ENCODE measurements at places on chromosomes 3 and 15.

DNA sequence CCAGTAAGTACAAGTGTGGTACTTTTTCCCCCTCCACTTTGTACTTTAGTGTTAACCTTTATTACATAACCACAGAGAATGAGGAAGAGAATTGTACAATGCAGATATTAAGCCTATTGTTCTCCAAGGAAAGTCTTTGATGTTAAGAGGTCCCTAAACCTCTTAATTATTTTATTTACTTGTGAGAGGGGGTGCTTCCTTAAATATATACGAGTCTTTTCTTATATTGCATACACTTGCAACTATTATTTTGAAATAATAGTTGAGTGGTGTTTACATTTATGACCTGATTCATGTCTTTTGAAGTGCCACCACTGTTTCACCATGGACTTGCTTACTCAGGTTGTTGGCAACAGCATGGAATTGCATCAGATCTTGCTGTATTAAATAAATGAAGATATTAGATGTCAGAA is 10.1 kb downstream of the USP3 start:
- no peak for DNase-seq

GRCh38 chr3:8938021-8938420 is 25.3 kb downstream of the RAD18 start:
- DNase-seq, result no peak

- peak; percentile 94 for DNase-seq
These were observed 64.6 kb downstream of the CRTC3 start for GRCh38 chr15:90594301-90594738.

DNA sequence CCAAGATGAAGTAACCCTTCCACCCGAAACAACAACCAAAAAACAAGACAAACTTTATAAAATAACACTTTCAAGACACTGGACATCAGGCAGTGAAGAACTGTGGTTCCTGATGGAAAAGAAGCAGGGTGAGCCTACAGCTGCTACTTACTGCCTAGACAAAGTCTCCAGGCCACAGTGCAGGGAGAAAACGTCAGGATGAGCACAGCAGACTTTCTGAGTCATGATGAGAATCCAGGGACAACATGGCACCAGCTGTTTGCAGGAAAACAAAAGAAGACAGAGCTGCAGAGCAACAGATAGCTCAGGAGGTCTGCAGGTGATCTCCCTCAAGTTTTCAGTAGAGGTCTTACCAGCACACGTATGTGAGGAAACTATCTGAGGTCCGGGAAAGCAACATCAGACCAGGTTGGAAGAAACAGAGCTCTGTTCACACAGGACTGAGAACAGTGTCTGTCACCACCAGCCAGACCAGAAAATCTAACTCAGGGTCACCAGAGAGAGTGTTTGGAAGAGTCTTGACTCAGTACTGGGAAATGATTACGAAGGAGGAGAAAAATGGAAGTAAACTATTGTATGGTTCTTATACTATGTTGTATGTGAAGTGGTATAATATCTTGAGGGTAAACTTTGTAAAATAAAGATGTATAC is 108.9 kb downstream of the ANO10 start:
- DNase-seq, result no peak

DNA sequence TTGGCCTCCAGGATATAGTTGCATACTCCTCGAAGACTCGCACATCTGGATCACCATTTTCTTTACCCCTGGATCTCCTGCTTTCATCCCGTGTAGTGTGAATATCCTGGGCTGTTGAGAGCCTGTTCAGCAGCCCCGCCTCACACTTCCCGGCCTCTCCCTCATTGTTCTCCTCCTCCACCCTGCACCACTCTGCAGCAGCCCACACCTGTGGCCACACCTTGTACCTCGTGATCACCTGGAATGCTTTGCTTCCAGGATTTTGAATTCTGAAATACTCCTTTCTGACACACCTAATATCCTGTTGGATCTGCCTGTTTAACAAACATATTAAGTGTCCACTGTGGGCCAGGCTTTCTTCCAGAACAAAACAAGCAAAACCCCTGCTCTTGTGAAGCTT is 14.4 kb downstream of the ABHD17C start:
- DNase-seq, result no peak

DNA sequence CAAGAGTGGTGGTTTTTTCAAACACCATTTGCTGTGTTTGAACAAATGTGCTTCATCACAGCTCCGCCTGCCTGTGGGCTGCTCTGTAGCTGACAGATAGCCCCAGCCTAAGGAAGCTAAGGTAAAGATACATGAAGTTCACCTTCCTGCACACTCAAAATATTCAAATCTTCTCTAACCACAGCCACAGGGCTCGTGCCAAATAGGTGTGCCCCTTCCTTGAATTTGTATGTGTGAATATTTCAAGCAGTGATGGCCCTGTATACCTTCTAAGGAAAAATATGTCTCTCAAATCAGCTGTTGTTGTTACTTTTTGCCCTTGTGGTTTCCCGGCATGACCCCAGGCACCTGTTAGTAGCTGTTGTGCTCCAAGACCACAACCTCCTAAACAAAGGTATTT is 92.8 kb downstream of the CCNL1 start:
- DNase-seq, result peak; percentile 64

DNA sequence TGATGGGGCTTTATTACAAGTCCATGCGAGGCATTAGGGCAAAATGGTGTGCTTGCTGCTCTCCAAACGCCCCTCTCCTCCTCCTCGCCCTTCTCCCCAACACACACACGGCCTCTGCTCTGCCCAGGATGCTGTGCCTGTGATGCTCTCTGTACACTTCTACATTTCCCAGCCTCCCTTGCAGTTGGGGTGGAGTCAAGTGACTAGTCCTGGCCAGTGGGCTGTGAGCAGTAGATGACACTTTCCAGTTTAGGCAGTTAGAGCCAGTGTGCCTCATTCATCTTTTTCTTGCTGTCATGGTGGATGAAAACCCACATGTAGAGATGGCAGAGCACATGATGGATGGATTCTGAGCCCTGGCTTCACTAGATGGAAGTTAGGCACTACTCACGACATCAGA is 5.4 kb downstream of the TRH start:
- no peak for DNase-seq

DNA sequence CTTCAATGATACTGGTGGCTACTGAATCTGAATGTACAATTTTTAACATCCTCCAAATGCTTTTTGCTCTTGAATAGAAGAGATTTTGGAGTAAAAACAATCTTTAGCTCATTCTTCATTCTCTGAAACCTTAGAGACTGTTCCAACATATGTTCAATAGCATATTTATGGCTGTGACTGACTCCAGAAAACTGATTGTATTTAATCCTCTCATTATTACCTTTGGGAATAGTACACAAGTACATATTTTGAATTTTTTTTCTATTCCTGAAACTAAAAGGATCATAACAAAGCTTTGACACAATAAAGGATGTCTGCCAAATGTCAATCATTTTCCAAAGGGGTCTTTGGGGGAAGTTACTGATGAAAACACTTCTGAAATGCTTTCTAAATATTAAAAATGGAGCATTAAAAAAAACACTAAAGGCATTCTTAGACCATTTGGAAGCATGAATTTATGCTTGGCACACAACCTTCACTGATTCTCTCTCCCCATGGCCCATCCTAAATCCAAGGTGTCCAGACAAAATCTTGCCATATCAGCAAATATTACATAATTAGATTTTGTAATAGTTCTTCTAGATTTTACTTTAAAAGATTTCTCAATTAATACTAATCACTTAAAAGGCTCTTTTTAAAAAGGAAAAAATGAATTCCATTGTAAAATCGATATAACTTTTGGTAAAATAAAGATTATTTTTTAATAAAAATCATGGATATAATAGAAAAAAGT is 936.8 kb downstream of the EPHA3 start:
- DNase-seq, result no peak

- no peak for DNase-seq
These were observed 626 bp upstream of the PTPRG start for GRCh38 chr3:61560517-61561373.

GRCh38 chr3:73451301-73451944 is 173.3 kb downstream of the PDZRN3 start:
- no peak for DNase-seq

GRCh38 chr3:52193065-52193464 is 4.9 kb upstream of the ALAS1 start:
- DNase-seq, result no peak

DNA sequence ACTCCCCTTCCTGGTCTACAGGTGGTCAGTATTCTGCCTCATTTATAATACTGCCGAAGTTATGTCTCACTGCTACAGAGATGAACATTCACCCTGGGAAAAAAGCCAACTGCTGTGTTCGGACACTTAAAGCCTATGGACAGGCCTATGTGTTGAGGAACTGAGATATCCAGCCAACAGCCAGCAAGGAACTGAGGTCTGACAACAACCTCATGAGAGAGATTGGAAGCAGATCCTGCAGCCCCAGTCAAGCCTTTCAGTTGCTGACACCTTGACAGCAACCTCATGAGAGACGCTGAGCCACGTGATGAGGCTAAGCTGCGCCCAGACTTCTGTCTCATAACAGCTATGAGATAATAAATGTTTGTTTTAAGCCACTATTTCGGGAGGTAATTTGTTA is 18.2 kb upstream of the FHIT start:
- DNase-seq, result no peak

- DNase-seq, result no peak
These were observed 248.1 kb downstream of the NAALADL2 start for GRCh38 chr3:175107231-175107630.

DNA sequence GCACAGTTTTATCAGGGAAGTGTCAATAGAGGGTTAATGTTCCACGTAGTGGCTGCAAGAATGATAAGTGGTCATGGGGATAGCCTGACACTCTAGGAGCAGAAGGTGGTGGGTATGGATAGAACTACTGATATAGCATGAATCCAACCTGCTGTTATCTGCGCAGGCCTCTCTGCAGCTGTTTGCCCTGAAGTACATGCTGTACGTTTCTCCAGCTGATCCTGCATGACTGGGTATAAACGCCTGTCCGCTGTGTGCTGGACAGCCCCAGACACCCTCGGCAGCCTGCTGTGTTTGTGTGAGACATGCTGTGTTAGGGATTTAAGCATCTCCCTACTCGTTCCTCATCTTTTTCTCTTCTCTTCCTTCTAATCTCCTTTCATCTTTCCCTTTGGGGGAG is 87.1 kb downstream of the LPP start:
- no peak for DNase-seq

DNA sequence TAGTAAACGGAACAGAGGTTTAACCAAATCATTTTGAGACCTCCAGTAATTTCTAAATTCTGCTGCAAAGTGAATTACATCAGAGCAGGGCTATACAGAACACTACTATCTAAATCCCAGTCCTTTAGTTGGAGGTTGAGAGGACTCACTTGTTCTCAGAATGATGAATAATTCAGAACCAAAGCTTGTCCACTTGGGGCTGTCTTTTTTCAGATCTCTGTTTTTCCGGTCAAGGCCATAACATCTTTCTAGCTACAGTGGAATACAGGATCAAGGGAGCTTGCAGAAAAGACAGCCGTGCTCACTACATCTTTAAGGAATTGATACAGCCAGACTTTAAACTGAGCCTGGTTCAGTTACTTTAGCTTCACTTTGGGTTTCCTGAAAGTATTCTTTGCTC is 194.5 kb downstream of the EFHB start:
- no peak for DNase-seq

DNA sequence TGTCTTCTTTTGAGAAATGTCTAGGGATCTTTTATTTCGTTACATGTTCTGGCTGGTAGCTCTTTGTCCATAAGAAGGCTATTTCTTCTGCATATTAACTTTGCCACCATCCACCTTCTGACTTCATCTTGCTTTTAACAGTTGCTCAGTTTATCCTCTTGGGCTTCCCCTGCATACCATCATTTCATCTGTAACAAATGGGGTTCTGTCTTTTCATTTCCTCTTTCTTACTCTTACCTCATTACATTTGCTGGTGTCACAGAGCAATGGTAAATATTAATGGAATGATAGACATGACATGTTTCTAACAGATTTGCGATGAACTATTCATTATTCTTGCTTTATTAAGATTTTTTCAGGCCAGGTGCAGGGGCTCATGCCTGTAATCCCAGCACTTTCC is 62.4 kb downstream of the GASK1A start:
- DNase-seq, result no peak

GRCh38 chr15:74425630-74426029 is 8.1 kb downstream of the SEMA7A start:
- DNase-seq, result no peak

- no peak for DNase-seq
These were observed 215.9 kb downstream of the THSD4 start for GRCh38 chr15:71331173-71331572.

- no peak for DNase-seq
These were observed 417.6 kb upstream of the CDIN1 start for GRCh38 chr15:36161771-36162212.

DNA sequence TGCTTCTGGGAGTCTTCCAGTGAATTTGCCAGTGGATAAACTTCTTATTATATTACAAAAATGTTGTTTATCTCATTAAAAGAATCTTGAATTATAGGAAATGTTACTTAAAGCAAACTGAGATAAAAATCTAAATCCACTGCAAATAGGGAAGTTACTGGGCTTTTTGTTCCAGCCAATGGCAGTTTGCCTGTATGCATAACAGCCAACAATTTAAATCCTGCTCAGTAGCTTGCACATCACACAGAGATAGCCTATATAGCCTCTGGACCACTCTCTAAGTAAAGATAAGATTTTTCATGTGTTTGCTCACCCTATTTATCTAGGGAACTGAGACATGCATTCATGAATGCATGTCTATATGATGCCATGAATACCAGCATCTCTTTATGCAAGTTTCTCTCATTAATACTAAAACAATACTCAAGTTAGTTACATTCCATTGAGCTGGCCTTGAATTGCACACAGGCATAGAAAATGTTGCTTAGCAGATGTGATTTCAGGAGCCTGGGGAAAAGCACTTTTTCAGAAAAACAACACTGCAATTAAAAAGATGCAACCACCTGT is 92.1 kb upstream of the GPR149 start:
- DNase-seq, result no peak
